HFFc6 (cell line): ENCODE measurements at places on chromosomes 16 and 17.
A peak's percentile ranks its signal among the peaks of the same experiment; 100 is the strongest.

DNA sequence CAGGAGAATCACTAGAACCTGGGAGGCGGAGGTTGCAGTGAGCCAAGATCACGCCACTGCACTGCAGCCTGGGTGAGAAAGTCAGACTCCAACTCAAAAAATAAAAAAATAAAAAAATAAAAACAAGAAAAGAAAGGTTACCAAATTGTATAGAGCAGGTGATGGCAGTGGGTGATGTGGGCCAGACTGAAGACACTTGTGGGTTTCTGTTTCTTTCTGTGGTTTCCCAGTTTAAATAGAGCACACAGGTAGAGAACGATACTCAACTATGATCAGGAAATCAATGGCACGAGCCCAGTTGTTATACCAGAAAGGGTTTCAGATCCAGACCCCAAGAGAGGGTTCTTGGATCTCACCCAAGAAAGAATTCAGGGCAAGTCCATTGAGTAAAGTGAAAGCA, 32.6 kb downstream of the NUBP1 start:
- peaks cover 12% of the 10 kb centered on the region for H3K27me3 ChIP-seq
- no peaks in the 10 kb centered on the region for H3K4me1 ChIP-seq
- H3K36me3 ChIP-seq: no peaks in the 10 kb centered on the region
- no peak overlapping the region for H3K27ac ChIP-seq

DNA sequence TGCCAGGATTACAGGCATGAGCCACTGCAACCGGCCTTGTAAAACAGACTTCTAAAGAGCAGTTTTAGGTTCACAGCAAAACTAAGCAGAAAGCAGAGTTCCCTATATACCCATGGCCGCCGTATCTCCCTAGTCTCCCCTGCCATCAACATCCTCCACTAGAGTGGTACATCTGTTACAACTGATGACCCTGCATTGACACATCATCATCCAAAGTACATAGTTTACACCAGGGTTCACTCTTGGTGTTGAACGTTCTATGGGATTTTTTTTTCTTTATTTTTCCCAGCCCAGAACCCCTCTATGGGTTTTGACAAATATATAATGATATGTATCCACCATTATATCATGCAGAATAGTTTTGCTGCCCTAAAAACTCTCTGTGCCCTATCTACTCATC, 155.2 kb downstream of the RAB11FIP4 start:
- peaks cover 7% of the 10 kb centered on the region for H3K27me3 ChIP-seq
- H3K27ac ChIP-seq: no peak overlapping the region
- no peak overlapping the region for H3K4me3 ChIP-seq
- H3K4me1 ChIP-seq: peaks cover 17% of the 10 kb centered on the region

DNA sequence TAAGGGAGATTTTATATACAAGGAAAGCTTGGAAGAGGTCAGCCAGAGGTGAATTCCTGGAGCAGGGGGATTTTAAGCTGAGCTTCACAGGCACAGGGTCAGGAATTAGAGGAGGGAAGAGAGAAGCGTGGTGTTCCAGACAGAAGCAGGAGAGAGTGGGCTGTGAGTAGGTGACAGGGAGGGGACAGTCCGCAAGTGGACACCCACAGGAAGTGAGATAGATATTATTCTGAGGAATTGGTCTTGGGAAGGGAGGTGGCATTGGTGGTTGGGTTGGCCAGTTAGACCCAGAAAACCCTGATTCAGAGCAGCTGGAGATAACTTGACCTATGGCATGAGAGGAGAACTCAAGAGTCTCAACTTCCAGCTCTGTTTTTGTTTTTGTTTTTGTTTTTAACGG, 14.7 kb downstream of the PHB1 start:
- peaks cover 1% of the 10 kb centered on the region; the same call in 1 of the 2 replicates for H3K27me3 ChIP-seq
- H3K4me1 ChIP-seq: peaks cover under 1% of the 10 kb centered on the region
- H3K27ac ChIP-seq: no peak overlapping the region
- no peak overlapping the region for H3K4me3 ChIP-seq
- DNase-seq: no peak

- peaks cover 63% of the 10 kb centered on the region for H3K4me1 ChIP-seq
- H3K27me3 ChIP-seq: peaks cover 3% of the 10 kb centered on the region
- peak overlapping the region; percentile 85 for H3K4me3 ChIP-seq
- peak overlapping the region; percentile 99 for H3K27ac ChIP-seq
- H3K36me3 ChIP-seq: peaks cover 13% of the 10 kb centered on the region
Observed at GRCh38 chr17:78375401-78376151, 2.9 kb upstream of the PGS1 start.

GRCh38 chr17:10932938-10933337, 95.1 kb upstream of the PIRT start:
- H3K4me3 ChIP-seq: no peak overlapping the region
- H3K36me3 ChIP-seq: peaks cover 12% of the 10 kb centered on the region; the same call in 1 of the 2 replicates
- no peak overlapping the region for H3K27ac ChIP-seq

- H3K27me3 ChIP-seq: no peaks in the 10 kb centered on the region; the same call in 1 of the 2 replicates
- no peak for DNase-seq
- no peak overlapping the region for H3K27ac ChIP-seq
Observed at GRCh38 chr17:51703361-51704341, 443.3 kb downstream of the UTP18 start.

DNA sequence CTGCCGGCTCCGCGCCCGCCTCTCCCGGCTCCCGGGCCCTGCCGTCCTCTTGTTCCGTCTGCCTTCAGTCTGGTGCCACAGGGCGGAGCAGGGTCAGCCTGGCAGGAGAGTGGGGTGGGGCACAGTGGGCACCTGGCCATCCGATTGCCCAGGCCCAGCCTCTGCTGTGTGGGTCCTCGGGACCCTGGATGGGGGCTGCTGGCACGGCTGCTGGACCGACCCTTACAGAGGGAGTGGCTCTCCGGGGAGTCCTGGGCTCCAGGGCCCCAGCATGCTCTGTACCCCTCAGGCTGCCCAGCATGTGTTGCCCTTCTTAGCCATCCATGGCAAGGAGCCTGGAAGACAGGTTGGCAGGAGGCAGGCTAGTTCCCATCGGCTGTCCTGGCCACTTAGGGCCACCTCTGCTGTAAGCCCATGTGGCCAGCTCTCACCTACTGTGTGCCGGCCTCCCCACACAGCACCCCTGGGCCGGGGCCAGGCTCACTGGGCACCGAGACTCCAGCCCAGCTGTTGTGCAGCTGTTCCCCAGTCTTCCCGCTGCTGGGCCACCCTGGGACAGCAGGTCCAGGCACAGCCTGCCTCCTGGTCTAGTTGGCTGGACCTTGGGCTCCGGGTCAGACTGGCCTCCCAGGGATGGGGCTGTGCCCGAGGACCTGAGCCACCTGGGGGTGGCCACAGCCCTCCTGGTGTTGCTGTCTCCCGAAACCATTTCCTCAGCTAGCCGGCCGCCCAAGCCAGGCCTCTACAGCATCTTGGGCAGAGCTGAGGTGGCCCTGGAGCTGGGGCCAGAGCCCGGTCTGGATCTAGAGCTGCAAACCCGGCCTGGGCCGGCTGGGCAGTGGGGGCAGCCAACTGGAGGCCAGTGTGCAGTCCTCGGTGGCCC, 24.9 kb downstream of the BAHCC1 start:
- peaks cover 38% of the 10 kb centered on the region for H3K4me1 ChIP-seq
- H3K27ac ChIP-seq: peak overlapping the region; percentile 91
- DNase-seq: no peak
- no peaks in the 10 kb centered on the region for H3K36me3 ChIP-seq
- H3K4me3 ChIP-seq: peak overlapping the region; percentile 83

DNA sequence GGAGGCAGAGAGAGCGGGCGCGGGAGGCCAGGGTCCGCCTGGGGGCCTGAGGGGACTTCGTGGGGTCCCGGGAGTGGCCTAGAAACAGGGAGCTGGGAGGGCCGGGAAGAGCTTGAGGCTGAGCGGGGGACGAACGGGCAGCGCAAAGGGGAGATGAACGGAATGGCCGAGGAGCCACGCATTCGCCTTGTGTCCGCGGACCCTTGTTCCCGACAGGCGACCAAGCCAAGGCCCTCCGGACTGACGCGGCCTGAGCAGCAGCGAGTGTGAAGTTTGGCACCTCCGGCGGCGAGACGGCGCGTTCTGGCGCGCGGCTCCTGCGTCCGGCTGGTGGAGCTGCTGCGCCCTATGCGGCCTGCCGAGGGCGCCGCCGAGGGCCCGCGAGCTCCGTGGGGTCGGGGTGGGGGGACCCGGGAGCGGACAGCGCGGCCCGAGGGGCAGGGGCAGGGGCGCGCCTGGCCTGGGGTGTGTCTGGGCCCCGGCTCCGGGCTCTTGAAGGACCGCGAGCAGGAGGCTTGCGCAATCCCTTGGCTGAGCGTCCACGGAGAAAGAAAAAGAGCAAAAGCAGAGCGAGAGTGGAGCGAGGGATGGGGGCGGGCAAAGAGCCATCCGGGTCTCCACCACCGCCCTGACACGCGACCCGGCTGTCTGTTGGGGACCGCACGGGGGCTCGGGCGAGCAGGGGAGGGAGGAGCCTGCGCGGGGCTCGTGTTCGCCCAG, 1.2 kb upstream of the CBX4 start:
- H3K27me3 ChIP-seq: peaks cover 25% of the 10 kb centered on the region
- H3K36me3 ChIP-seq: 0 out of 2 replicates have a peak, but pooled peaks cover 4% of the 10 kb centered on the region

- H3K4me1 ChIP-seq: no peaks in the 10 kb centered on the region
- DNase-seq: no peak
- H3K27ac ChIP-seq: no peak overlapping the region
- H3K27me3 ChIP-seq: peaks cover 35% of the 10 kb centered on the region
Observed at GRCh38 chr16:86002178-86002900, 103.4 kb downstream of the IRF8 start.

DNA sequence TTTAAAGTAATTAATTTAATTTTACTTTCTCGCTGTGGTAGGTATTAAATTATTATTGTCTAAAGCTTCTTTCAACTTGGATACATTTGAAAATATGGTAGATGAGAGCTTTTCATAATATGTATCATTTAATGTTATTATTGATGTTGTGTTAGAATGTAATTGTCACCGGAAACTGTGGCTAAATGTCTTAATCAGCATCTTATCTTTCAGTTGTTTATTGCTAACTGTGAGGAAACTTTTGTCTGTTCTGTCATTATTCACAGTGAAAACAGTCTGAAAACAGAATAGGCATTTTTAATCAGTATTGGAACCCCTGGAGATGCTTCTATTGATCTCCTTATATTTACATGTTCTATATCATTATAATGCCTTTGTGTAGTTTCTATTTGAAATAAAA, 120.7 kb downstream of the STXBP4 start:
- H3K4me1 ChIP-seq: peaks cover 28% of the 10 kb centered on the region
- no peak for DNase-seq
- H3K27ac ChIP-seq: no peak overlapping the region
- no peaks in the 10 kb centered on the region for H3K27me3 ChIP-seq
- no peak overlapping the region for H3K4me3 ChIP-seq

DNA sequence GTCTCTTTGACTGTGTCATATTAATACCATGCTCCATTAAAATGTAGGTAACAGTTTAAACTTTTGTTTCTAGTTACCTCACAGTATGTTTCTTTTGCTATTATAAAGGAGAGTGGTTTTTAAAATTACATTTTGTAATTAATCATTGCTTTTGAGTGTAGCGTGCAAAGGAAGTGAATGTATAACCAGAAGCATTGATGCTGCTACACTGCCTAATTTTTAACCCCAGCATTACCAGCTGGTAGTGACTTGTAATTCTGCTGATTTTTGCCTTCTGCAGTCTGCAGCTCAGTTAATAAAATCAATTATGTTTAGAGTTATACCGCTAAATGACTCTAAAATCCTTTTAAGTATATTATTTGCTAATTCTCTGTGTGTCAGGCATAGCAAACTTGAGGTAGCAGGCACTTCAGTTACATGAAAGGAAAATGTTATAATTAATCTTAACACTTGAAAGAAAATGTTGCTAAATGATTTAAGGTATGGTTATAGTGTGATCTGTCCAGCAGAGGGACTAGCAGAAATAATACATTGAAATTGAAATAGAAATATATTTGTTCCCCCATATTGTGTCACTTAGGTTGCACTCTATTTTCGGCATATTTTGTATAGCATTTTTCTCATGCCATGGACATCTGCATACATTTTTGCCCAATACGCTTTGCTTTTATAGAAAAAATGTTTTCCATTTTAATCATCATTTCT, 388.5 kb downstream of the CNTNAP4 start:
- H3K36me3 ChIP-seq: no peaks in the 10 kb centered on the region; the same call in 1 of the 2 replicates
- no peaks in the 10 kb centered on the region for H3K4me1 ChIP-seq
- H3K27ac ChIP-seq: no peak overlapping the region

DNA sequence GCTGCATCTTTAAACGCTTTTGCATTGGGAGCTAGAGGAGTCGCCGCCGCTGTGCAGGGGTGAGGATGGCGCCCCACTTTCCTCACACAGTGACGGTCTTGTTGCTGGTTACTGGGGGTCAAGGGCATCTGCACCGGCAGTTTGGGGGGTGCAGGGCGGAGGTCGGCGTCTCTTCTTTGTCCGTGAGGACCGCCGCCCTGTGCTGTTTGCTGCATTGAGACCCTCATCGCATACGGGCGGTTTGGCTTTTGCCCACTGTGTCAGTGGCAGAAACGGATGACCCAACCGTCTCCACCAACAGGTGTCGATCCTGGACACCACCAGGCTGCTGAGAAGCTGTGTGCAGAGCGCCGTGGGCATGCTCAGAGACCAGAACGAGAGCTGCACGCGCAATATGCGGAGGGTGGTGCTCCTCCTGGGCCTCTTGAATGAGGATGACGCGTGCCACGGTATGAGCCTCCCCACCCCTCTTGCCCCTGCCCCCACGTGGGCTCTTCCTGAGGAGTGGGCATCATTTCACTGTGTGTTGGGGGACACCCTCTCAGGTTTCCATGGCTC, 61.2 kb upstream of the ENDOV start:
- peaks cover 2% of the 10 kb centered on the region; the same call in 1 of the 2 replicates for H3K27me3 ChIP-seq
- peaks cover 41% of the 10 kb centered on the region for H3K36me3 ChIP-seq
- no peak overlapping the region for H3K4me3 ChIP-seq
